ENCODE measurements at places on chromosomes 4 and X.
A peak's percentile ranks its signal among the peaks of the same experiment; 100 is the strongest.

- no peak for DNase-seq
These were observed 185.8 kb upstream of the C1QTNF7 start for GRCh38 chr4:15242021-15242420.

GRCh38 chrX:51795136-51795535, 51.9 kb downstream of the GSPT2 start:
- DNase-seq, result no peak

DNA sequence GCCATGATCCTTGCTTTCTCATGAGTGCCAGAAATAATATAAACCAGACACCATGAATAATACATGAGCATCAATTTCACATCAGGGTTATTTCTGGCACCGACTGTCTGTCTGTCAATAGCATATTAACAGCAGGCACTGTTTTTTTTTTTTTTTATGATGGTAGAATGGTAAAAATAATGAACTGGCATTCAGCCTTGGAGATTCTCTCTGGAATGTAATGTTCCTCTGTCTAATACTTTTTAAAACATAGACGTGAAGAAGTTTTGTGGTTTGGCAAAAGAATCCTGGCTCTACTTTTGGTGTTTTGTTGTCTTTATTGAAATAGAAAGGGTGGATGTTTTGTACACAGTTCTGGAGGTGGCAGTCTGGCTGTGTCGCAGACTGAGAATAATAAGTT, 874.6 kb upstream of the PRKX start:
- no peak for DNase-seq

DNA sequence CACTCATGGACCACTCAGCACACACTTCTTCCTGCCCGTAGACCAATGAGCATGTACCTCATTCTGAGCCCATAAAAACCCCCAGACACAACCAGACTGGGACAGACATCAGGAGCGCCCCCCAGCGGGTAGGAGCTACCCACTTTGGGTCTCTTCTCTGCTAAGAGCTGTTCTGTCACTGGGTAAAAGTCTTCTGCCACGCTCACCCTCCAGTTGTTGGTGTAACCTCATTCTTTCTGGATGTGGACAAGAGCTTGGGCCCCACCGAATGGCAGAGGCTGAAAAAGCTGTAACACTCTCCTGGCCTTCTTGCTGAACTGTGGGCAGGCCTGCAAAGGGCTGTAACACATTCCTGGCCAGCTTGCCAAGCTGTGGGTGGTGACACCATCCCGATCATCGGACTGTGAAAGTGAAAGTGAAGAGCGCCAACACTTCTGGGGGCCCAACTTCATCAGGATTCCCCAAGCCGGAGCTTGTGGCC, 137.6 kb downstream of the TECRL start:
- DNase-seq, result no peak

- DNase-seq, result peak; percentile 38
These were observed 16.2 kb downstream of the AWAT2 start for GRCh38 chrX:70033348-70034051.

DNA sequence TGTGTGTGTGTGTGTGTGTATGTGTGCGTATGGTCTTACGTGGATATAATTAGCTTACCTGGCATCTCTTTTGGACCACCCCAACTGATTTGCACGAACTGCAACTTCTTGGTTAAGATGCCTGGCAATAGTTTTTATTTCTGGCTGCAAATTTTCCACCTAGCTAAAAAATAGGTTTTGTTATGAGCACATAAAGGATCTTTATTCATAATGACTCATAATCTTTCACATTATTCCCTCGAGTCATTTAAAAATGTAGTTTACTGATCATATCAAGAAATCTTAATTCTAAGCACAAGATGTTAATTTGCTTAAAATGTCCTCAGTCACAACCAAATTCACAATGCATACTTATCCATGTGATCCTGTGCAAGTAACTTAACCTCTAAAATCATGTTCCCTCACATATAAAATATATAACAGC, 1.5 kb downstream of the COX18 start:
- DNase-seq, result peak; percentile 23

- no peak for DNase-seq
These were observed 62.8 kb downstream of the CCSER1 start for GRCh38 chr4:90189946-90190345.
